Trophoblast cell (in vitro differentiated cells and primary cell): ENCODE measurements at places on chromosomes 12 and 14.

- DNase-seq = no peak
Observed at GRCh38 chr12:45912774-45913173, 77.6 kb downstream of the SCAF11 start.

DNA sequence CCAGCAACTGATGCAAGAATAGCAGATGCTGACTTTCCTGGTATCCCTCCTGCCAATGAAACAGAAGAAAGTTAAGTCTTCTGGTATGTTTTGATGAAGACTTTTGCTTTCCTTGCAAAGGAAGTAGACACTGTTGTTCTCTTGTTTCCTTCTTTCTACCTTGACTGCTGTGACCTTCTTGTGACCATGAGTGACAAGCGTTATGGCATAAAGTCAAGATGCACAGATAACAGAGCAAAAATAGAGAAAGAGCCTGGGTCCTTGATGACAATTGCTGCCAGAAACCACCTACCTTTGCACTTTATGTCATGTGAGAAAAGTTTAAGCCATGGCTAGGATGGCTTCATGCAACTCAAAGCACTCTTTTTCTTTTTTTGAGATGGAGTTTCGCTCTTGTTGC, 49.2 kb upstream of the LTA4H start:
- no peak for DNase-seq

- no peak for DNase-seq
Observed at GRCh38 chr12:108271951-108272872, 66.9 kb downstream of the CMKLR1 start.

GRCh38 chr12:43883748-43884147, 47.9 kb downstream of the TMEM117 start:
- DNase-seq = no peak

- no peak for DNase-seq
Observed at GRCh38 chr12:1533602-1534304, 60.6 kb downstream of the FBXL14 start.

GRCh38 chr14:41900644-41901043, 294.0 kb downstream of the LRFN5 start:
- no peak for DNase-seq

DNA sequence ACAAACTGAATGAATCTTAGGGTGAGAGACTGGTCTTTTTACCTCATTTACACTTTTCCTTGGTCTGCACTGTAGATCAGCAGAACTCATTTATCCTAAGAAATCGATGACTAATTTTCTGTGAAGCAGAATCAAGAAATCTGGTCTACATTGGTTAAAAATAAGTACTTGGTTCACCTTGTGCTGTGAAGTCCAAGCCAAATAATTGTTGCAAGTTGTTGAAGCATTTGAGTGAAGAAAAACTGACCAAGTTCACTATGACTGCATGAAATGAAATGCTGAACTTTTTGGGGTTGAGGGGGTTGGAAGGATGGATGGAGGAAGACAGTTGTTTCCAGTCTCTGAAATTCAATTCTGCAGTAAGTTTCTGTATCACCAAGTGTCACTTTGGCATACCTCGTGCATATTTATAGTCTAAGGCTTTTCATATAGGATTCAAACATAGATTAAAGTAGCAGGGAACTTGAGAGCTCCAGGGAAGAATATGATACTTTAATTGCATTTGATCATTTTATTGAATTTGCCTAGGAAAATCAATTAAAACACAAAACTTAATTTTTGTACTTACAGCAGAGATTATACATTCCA, 75.0 kb downstream of the FAR2 start:
- DNase-seq = no peak

DNA sequence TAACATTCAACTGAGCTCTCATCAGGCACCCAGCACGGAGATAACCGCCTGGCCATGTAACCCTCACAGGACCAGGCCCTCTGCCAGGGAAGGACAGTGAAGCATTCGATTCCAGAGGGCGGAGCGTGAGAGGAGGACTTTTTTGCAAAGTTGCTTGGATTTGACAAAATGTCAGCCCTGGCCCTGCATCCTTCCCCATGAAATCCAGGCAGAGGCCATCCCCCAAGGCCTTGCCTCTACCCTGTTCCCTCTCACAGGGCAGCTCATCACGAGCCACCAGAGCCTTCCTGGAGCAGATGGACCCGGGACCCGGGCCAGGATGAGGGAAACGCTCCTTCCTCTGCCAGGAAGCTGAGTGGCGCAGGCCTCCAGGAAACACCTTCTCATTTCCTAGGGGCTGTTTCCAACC, 17.0 kb downstream of the CAMKK2 start:
- DNase-seq = no peak

DNA sequence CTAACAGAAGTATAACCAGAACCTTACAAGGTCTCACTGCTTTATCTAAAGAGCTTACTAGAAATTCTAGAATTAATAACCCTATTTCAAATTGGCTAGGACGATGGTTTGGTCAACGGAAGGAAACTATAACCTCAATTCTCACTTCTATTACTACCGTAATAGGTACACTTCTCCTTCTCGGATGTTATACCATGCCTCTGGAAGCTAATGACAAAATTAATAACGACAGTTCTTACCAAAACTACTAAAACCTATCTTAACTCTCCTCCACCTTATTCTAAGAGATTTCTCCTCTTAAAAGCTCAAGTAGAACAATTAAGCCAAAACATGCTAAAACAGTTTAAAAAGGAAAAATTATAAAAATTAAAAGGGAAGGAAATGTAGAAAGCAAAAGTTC, 23.7 kb upstream of the UBC start:
- DNase-seq = no peak

DNA sequence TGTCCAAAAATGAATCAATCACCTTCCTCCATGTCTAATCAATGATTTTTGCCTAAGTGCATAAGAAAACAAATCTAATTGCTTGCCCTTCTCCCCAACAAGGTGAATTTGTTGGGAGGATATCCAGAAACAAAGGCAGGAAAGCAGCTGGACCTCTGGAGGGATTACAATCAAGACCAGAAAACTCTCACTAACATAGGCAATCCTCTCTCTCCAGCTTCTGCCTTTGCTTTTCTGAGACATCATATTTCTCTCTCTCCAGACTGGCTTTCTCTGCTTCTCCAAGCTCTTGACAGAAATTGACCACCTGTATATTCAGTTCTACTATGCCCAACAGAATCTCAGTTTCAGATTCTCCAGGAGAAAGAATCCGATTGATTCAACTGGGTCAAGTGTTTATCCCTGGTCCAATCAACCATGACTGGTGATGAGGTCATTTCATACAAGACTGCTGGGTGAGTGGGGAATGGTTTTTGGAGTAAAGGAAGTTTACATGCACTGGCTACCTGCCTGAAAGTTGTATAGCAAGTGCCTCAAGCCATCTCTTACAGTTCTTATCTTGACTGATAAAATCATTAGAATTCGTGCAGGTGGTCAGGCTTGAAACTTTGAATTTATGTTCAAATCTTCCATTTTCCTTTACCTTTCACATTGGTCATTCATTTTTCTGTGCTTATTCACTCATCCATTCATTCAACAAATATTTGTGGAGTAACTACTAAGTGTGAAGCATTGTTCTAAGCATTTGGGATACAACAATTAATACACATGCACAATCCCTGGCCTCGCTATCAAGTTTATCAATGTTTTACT, 22.2 kb upstream of the CFAP54 start:
- peak; percentile 79 for DNase-seq

- DNase-seq = no peak
Observed at GRCh38 chr14:88791629-88792472, 902 bp downstream of the EML5 start.

- DNase-seq = no peak
Observed at GRCh38 chr12:25682421-25682820, 129.3 kb upstream of the LMNTD1 start.

- peak; percentile 1 for DNase-seq
Observed at GRCh38 chr14:95496690-95497259, 19.7 kb downstream of the SYNE3 start.

DNA sequence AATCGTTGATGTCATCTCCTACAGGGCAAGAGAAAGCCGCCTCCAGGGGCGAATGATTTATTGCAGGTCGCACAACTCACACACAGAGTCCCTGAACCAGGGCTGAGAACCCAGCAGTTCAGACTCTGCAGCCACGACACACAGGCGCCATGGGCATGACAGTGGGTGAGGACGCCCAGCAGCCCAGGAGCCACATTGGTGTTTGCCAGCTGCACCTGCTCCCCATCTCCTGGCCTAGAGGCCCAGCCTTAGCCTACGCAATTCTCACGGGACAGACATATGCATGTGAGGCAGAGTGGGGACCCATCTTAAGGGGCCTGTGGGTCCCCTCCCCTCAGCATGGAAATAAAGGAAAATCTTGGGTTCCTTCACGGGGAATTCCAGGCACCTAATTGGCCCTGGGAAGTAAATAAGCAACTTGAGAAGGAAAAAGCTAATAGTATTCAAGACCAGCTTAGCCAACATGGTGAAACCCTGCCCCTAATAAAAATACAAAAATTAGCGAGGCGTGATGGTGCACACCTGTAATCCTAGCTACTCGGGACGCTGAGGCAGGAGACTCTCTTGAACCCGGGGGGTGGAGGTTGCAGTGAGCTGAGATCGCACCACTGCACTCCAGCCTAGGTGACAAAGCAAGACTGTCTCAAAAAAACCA, 69.3 kb downstream of the RIMBP2 start:
- DNase-seq = no peak

DNA sequence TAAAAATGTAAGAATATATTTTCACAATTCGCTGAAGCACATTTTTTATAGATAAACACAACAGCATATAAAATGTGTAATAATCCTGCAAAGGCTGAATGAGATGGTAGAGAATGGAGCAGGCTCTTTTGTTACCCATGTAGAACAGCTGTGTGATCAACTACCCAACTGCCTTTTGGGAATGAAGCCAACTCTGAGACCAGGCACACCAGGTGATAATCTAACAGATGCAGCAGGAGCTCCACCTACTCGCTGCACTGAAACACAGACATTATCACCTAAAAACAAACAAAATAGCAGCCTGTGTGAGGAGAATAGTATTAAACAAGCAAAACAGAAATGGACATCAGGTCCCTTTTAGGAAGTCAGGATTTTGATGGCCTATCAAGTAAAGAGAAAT, 183.3 kb downstream of the CCDC59 start:
- DNase-seq = no peak

DNA sequence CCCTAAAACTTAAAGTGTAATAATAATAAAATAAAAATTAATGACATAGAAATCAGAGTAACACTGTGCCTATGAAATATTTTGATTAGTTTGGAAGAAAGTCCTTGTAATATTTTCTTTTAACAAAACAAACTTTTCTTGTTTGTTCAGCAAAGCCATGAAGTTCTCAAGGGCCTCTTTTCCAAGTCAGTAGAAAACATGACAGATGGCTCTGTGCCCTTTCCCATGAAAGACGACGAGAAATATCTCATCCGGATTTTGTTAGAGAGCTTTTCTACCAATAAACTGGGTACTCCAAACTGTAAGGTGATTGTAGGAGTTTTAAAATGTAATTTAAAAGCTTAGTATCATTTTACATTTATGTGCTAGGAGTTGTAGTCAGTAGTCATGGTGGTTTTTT, 54.5 kb upstream of the ASPG start:
- DNase-seq = no peak

- no peak for DNase-seq
Observed at GRCh38 chr14:101601606-101602465, 40.5 kb downstream of the DIO3 start.

GRCh38 chr12:110742096-110742717, 484 bp downstream of the PPP1CC start:
- DNase-seq = peak; percentile 27

DNA sequence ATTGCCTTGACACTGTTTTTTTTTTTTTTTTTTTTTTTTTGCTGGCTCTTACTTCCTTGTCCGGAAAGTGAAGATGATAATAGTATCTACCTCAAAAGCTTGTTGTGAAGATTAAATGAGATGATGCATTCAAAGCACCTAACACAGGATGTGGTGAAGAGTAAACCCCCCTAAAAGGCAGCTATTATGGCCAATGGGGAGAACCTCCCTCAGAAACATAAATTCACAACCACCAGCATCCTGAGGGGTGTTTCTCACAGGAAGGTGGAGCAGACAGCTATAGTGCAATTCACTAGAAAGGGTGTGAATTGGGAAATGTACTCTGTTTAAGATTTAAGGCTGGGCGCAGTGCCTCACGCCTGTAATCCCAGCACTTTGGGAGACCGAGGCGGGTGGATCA, 85.4 kb upstream of the CRY1 start:
- DNase-seq = no peak

DNA sequence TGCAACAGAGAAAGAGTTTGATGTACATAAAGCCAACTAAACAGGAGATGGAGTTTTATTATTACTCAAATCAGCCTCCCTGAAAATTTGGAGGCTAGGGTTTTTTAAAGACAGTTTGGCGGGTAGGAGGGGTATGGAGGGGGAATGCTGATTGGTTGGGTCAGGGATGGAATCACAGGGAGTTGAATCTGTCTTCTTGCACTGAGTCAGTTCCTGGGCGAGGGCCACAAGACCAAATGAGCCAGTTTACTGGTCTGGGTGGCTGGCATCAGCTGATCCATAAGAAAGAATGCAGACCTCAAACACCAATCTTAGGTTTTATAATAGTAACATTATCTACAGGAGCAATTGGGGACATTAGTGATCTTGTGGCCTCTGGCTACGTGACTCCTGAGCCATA, 64.9 kb downstream of the RIN3 start:
- no peak for DNase-seq

DNA sequence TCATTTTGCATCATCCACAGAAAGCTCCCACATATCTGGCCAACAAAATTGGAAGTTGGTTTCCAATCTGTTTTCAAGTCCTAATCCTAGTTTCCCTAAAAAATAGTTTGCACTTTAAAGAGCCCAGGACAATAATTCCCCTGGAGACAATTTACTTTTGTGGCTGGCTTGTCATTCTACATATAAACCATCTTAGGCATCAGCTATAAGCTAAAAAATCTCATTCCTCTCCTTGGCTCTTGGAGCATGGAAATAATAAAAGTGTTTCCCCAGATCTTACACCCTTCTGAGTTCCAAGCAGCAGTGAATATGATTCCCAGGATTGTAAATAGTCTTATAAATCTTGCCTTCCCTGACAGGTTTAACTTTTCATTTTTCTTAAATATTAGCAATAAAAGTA, 89.1 kb upstream of the NUDT4 start:
- no peak for DNase-seq

GRCh38 chr12:12176402-12176801, 90.4 kb downstream of the LRP6 start:
- no peak for DNase-seq

GRCh38 chr12:53295891-53296219, 513 bp downstream of the PFDN5 start:
- no peak for DNase-seq

GRCh38 chr14:87286826-87287225, 706.2 kb downstream of the GALC start:
- peak; percentile 1 for DNase-seq

GRCh38 chr12:11581179-11581755, 68.2 kb upstream of the ETV6 start:
- DNase-seq = peak; percentile 52

GRCh38 chr14:32167907-32168306, 33.9 kb upstream of the RNU6-7 start:
- DNase-seq = no peak

DNA sequence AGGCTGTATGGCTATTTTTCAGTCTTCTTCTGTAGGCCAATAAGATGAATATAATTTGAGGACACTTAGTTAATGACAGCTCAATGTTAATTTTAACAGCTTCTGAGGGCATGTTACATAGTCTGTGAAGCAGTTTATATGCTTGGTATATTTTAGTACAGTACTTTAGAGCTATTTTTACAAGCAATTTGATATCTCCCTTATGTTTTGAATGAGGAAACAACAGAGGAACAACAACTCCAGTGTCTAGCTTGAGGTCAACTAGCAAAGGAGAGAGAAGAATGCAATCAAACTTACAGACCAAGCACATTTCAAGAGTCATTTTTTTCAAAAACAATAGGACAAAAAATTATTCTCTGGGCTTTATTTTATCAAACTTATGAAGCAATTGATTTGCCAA, 469.1 kb upstream of the DCN start:
- no peak for DNase-seq
